ENCODE measurements at places on chromosomes 13 and 19.

GRCh38 chr19:19627621-19628500, at the start of gene LPAR2:
TSS of gene LPAR2 (minus strand) at chr19:19628220. CDS start at chr19:19627275, 945 bp downstream.
- DNase-seq = no peak

DNA sequence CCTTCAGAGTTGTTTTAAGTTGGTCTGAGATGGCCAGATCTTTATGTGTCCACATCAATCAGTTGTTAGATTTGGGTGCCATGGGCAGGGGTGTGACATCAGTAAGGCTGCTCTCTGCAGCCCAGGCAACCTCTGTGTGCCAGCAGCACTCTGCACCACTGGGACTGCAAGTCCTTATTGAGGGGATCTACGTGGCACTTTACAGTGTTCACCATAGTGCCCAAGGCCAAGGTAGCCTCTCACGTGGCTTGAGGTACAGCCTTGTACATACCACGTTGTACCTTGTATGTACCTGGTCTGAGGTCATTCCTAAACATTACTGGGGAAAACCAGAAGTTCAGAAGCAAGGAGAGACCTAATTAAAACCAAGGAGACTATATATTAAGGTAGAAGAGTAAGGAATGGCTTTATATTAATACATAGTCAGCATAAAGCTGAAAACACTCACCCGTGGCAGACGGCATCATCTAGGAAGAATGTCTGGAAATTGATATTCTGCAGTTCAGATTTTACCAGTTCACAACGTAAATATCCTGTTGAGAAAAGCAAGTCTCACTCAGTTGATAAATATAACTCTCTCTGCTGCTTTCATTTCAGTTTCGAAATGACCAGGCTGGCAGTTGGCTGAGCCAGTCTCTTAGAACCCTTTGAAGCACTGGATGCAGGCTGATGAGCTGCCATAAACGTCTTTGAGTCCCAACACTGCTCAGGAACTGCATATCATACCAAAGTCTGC, 128.8 kb downstream of the ZDHHC20 start:
- DNase-seq = no peak

- DNase-seq = no peak
Measured at GRCh38 chr19:5018224-5019015, 49.5 kb downstream of the KDM4B start.

GRCh38 chr13:95784161-95784899, 107.4 kb downstream of the DNAJC3 start:
- DNase-seq = no peak

- DNase-seq = peak; percentile 35
Measured at GRCh38 chr13:99658261-99658991, 157.2 kb downstream of the TM9SF2 start.

DNA sequence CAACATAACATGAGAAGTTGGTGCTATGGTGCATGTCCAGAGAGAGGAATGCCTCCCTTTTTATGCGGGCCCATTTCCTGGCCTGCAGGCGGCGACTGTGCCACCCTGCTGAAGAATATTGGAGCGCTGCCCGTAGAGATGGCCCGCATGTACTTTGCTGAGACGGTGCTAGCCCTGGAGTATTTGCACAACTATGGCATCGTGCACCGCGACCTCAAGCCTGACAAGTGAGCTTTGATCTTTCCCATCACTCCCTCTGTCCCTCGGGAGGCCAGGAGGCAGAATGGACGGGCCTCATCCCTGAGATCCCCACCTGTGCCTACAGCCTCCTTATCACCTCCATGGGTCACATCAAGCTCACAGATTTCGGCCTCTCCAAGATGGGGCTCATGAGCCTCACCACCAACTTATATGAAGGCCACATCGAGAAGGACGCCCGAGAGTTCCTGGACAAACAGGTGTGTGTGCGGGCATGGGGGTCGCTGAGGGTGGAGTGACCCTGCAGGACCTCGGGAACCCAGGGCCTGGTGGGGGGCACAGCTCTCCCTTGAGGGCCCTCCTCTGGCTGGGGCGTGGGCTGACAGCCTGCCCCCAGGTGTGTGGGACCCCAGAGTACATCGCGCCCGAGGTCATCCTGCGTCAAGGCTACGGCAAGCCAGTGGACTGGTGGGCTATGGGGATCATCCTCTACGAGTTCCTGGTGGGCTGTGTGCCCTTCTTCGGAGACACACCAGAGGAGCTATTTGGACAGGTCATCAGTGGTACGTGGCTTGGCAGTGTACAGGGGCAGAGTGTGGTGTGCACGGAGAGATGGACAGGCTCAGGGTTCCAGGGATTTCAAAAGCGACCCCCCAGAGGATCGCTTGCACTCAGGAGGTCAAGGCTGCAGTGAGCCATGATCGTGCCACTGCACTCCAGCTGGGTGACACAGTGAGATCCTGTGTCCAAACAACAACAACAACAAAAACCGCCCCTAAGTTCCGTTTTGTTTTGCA, 16.2 kb downstream of the DNASE2 start:
- DNase-seq = no peak

GRCh38 chr13:35136585-35136984, 194.5 kb downstream of the NBEA start:
- DNase-seq = no peak

DNA sequence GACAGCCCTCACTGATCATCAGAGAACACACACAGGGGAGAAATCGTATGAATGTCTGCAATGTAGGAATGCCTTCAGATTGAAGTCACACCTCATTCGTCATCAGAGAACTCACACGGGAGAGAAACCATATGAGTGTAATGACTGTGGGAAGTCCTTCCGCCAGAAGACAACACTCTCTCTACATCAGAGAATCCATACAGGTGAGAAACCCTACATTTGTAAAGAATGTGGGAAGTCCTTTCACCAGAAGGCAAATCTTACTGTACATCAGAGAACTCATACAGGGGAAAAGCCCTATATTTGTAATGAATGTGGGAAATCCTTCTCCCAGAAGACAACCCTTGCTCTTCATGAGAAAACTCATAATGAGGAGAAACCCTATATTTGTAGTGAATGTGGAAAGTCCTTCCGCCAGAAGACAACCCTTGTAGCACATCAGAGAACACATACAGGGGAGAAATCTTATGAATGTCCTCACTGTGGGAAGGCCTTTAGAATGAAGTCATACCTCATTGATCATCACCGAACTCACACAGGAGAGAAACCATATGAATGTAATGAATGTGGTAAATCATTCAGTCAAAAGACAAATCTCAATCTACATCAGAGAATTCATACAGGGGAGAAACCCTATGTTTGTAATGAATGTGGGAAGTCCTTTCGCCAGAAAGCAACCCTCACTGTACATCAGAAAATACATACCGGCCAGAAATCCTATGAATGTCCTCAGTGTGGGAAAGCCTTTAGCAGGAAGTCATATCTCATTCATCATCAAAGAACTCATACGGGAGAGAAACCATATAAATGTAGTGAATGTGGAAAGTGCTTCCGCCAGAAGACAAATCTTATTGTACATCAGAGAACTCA, 32.5 kb downstream of the ZNF567 start:
- no peak for DNase-seq

GRCh38 chr13:50898338-50898737, 11.3 kb upstream of the RNASEH2B start:
- DNase-seq = no peak

GRCh38 chr19:19185853-19186740, 5.9 kb downstream of the BORCS8 start:
- no peak for DNase-seq

- DNase-seq = no peak
Measured at GRCh38 chr13:76472916-76473315, 413.3 kb downstream of the KCTD12 start.

GRCh38 chr19:15398501-15399233, 19.1 kb upstream of the AKAP8 start:
- DNase-seq = no peak

GRCh38 chr13:102680842-102681740, 13.8 kb downstream of the METTL21C start:
- no peak for DNase-seq

- DNase-seq = no peak
Measured at GRCh38 chr19:39498798-39499642, at the start of gene DLL3. TSS of gene DLL3 (plus strand) at chr19:39498947. CDS start at chr19:39498975, 28 bp downstream.

DNA sequence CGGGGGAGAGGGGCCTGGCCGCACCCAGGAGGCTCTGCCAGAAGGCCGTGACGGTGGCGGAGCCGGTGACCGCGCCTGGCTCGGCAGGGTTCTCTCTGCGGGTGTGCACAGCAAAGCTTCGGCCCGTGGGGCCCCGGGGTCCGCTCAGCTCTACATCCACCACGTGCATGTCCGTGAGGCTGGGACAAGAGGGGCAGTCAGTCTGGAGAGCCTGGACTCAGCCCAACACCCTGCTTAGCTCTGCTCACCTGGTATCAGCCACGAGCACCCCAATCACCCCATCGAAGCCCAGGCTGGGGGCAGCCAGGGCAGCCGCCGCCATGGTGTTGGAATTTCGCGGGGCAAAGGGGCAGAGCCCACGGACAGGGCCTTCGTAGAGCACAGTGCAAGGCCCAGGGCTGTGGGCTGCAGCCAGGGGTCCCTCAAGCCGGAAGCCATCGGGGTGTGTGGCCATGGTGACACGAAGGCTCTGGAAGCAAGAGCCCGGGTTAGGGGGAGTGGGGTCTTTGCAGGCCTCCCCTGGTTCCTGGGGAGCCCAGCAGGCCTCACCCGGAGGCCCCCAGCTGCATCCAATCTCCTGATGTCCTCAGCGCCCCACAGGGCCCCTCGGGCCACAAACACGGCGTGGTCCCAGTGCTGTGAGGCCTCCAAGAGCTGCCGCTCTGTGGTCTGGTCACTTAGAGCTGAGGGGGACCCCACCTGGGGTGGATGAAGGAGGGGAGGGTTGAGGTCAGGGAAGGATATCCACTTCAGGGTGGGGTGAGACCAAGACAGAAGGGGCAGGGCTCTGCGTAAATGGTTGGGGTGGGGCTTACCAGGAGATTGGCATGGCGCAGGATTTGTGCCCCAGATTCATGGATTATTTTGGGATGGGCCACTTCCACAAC, 1.4 kb downstream of the ASPDH start:
- no peak for DNase-seq

GRCh38 chr19:54576411-54576976, 2.9 kb downstream of the LILRA2 start:
- DNase-seq = no peak

DNA sequence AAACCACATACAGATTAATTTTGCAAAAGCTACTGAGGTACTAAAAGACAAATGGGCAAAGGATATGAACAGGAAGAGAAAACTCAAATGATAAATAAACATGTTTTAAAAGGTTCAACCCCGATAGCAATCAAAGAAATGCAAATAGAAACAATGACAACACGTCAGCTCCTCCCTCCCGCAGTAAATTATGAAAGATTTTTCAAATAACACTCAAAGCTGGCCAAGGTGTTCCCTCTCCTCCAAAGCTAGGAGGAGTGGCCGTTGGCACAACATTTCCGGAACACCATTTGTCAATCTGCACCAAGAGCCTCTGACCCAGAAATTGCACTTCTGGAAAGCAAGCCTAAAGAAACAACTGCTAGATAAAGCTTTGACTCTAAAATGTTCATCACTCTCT, 28.3 kb downstream of the INSR start:
- DNase-seq = no peak

DNA sequence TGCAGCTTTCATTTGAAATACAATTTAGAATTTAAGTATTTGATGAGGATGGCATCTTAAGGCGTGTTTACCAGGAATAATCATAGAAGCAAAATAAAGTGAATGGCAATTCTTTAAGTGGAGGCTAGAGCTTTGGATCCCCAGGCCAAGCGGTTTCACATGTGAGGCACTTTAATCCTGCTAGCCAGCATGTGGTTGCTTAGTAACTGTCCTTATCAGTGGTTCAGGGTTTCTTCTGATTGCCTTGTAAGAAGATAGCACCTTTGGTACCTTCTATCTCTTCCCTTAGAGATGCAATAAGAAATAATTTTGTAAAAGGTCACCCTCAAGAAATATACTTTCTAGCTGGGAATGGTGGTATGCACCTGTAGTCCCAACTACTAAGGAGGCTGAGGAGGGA, 38.9 kb upstream of the SERP2 start:
- DNase-seq = no peak

GRCh38 chr13:107210723-107211030, 642.7 kb upstream of the ARGLU1 start:
- DNase-seq = no peak

- DNase-seq = no peak
Measured at GRCh38 chr19:45804140-45804958, 10.8 kb downstream of the RSPH6A start.

- no peak for DNase-seq
Measured at GRCh38 chr19:14142262-14143190, 6.1 kb upstream of the ASF1B start.

DNA sequence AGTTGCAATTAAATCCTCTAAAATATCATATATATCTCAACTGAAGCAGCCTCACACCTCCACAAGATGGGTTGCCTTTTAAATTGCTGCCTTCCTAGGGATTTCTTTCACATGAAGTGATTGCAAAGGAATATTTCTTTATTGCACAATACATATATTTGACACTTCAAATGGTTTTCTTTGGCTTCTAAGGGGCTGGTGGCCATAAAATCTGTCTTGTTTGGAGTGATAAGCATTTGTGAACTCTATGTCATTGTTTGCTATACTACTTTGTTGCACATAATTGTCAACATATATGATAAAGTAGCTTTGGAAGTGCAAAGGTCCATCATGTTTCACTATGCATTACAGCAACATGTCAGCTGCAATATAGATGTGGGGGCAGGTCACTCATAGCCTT, 2380.9 kb downstream of the PCDH9 start:
- no peak for DNase-seq

GRCh38 chr19:296476-297225, 5.4 kb upstream of the PLPP2 start:
- no peak for DNase-seq

DNA sequence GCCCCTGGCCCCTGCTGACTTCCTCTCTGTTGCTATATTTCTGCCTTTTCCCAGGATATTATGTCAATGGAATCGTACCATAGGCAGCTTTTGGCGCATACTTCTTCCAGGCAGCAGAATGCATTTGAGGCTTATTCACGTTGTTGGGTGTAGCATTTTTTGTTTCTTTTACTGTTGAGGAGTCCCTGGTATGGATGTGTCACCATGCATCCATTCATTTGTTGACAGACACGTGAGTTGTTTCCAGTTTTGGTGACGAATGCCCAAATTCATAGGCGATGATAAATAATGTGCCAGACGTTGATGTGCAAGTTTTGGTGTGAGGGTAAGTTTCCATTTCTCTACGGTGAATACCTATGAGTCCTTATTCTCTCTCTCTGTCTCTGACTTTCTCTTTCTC, 5.0 kb downstream of the NFILZ start:
- no peak for DNase-seq

GRCh38 chr13:108993346-108993745, 363.9 kb downstream of the MYO16 start:
- no peak for DNase-seq

- no peak for DNase-seq
Measured at GRCh38 chr13:103356226-103356864, 290.1 kb upstream of the SLC10A2 start.

GRCh38 chr13:49042476-49042875, 66.8 kb downstream of the FNDC3A start:
- no peak for DNase-seq

DNA sequence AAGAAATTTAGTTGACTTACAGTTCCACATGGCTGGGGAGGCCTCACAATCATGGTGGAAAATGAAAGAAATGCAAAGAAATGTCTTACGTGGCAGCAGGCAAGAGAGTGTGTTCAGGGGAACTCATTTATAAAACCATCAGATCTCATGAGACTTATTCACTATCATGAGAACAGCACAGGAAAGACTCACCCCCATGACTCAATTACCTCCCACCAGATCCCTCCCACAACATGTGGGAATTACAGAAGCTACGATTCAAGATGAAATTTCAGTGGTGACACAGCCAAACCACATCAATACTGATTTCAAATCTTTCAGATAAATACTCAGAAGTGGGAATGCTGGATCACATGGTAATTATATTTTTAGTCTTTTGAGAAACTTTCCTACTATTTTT, 1357.9 kb downstream of the SLITRK5 start:
- DNase-seq = no peak

- no peak for DNase-seq
Measured at GRCh38 chr13:28532388-28533124, 37.6 kb upstream of the FLT1 start.
